ENCODE measurements at places on chromosomes 5 and 9.

GRCh38 chr5:168407211-168407610 lies 79.1 kb upstream of the RARS1 start:
- DNase-seq: no peak

DNA sequence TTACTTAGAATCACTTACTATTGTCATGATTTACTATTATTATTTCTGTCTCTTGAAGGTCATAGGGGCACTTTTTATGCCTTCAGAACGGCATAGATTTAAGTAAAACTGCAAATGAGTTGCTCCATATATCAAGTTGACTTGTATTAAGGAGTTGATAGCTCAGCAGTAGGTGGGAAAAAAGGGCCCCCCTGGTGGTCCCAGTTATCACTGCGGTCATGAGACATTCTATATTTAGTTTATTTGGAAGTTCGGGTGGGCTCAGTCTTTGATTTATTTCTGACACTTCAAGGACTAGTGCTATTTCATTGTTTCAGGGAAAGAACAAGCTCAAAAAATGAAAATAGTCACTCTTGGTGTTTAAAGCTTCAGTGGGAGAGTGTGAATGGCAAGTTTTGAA lies 159.3 kb downstream of the SLC24A2 start:
- DNase-seq: no peak

DNA sequence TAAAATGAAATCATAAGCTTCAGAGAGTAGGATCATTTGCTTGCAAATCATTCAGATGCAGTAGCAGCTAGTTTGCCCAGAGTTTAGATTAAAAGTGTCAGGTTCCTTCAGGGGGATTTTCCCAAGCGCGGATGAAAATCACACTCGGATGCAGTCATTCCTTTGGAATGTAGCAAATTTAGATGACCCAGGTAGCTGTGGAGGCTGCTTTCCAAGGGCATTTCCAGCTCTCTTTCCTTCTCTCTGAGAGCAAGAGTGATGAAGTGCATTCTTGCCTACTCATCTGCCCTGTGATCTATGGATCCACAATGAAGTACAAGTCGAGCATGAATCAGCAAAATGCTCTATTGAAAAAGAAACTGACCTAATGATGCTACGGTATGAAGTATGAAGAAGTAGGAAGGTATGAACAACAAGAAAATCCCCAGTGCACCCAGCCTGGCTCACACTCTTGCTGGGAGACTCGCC lies 200.2 kb downstream of the PLK2 start:
- peak; percentile 89 for DNase-seq

DNA sequence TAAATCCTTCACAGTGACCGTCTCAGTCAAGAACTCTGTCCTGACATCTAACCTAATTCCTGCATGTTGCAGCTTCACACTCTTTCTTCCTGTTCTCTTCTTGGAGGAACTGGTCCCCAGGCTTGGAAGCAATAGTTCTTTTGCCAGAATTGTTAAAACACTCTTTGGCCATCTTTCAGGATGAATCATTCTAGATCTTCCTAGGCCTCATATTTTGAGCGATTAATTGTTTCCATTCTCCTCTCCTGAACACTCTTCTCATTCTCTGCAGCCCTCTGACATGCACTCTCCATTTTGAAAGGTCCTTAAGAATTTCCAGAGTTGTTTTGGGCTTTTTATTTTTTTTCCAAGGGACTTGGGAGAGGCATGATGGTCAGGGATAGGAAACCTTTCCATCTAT lies 85.8 kb downstream of the FAM114A2 start:
- DNase-seq: no peak

DNA sequence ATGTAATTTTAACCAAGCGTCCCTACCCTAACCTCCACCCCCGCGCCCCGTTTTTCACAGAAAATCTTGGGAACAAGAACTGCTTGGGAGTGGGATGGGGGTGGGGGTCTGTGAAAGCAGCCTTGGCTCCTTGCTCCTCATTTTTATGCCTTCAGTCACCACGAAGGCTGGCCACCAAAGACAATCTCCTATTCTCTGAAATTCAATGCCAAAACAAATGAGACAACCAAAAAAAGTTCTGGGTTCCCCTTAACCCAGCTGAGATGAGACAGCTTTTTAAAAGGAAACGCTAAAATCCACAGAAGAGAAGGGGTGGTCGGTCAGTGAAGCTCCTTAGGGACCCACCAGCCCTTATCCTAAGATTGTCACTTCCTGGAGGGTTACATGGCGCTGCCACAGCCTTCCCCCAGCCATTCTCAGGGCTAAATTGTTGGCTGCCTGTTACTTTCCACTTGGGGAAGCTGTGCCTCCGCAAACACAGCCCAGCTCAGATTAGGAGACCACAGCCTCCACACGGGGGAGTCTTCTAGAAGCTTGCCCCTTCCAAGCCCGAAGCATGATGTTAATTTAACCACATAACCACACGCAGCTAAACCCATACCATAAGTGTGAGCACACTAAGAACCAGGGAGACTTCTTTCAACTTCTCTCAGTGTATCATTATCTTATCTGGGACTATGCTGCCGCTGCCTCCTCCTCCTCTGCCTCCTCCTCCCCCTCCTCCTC lies 136.3 kb downstream of the FOXD1 start:
- peak; percentile 89 for DNase-seq

- peak; percentile 66 for DNase-seq
Observed at GRCh38 chr5:8633696-8634095, 764.7 kb downstream of the MTRR start.

GRCh38 chr5:171355302-171355724 lies 32.3 kb upstream of the NPM1 start:
- DNase-seq: no peak

- DNase-seq: no peak
Observed at GRCh38 chr9:13529321-13530104, 250.0 kb upstream of the MPDZ start.

GRCh38 chr5:137938751-137939143 lies 49.5 kb downstream of the PKD2L2 start:
- DNase-seq: no peak

DNA sequence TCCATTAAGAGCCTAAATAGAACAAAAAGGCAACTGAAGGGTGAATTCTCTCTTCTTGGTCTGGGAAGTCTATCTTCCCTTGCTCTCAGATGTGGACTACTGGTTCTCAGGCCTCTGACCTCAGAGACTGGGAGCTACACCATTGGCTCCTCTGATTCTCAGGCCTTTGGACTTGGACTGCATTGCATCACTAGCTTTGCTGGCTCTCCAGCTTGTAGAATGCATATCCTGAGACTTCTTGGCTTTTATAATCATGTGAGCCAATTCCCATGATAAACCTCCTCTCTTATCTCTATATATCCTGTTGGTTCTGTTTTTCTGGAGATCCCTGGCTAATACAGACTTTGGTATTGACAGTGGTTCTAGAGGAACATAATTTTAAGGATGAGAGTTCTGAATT lies 89.8 kb downstream of the PSAT1 start:
- DNase-seq: peak; percentile 45

- DNase-seq: peak; percentile 59
Observed at GRCh38 chr5:119078861-119079260, 8.0 kb downstream of the DMXL1 start.

DNA sequence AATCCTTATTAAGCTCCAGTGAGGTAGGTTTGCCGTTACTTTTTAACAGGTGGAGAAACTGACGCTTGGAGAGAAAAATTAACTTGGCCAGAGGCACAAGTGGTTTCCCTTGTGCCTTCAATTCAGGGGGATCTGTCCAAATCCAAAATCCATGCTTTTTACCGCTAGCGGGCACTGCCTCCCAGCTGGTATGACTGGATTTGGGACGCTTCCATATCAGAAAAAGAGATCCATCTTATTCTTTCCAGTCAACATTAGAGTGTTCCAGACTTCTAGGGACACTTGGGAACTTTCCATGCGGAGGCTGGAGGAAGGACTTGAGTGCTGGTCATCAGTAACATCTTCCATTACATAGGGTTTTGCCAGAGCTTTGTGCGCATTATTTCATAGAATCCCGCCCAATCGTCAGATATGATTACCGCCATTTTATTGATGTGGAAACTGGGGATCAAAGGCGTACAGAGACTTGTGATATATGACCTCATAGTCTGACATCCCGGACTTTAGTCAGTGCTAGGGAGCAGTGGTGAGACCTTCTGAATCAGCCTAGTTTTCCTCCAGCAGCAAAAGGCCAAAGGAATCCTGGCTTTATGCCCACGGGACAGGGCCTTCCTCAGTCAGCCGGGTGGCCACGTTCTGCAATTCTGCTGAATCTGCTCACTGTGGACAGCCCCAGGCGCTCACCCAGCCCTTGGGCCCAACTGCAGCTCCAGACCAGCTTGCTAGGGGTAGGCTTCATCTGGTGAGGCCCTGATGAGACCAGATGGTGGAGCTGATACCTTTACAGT lies 1.1 kb upstream of the GNPDA1 start:
- peak; percentile 59 for DNase-seq

- no peak for DNase-seq
Observed at GRCh38 chr9:3205421-3206095, 320.2 kb downstream of the RFX3 start.
